ENCODE measurements at places on chromosomes 16 and 17.

DNA sequence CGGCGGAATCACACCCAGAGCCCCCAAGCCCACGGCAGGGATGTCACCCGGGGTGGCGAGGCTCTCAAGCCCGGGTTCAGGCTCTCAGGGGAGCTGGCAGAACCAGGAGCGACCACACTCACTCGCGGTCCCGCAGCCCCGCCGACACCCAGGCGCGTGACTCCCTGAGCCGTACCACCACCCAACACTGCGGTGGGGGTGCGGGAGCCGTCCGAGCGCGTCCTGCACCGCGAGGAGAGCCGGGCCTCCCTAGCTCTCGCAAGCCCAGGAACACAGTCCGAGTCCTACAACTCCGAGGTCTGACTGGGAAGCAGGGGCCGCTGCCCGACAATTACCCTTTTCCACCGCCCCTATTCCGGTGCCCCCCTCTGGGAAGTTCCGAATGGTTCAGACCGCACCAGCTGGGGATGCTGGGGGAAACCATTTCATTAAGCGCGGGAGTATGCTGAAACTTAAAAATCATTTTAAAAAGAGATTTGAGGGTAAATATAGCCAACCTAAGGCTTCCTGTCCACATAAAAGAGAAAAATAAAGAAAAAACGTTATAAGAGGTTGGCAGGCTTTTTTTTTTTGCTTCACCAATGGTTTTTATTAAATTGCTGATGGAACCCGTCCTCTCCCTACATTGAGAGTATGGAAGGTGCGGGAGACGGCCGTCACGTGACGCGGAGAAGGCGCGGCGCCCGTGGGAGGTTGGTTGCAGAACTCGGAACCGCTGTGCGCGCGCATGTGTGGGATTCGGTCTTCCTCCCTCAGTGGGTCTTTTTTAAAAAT lies at the start of gene FLCN:
FLCN (minus strand) TSS at position 143 of the 774 bp plus-strand sequence. CDS start 9,031 bp downstream, outside the sequence.
- peak; percentile 85 for DNase-seq

DNA sequence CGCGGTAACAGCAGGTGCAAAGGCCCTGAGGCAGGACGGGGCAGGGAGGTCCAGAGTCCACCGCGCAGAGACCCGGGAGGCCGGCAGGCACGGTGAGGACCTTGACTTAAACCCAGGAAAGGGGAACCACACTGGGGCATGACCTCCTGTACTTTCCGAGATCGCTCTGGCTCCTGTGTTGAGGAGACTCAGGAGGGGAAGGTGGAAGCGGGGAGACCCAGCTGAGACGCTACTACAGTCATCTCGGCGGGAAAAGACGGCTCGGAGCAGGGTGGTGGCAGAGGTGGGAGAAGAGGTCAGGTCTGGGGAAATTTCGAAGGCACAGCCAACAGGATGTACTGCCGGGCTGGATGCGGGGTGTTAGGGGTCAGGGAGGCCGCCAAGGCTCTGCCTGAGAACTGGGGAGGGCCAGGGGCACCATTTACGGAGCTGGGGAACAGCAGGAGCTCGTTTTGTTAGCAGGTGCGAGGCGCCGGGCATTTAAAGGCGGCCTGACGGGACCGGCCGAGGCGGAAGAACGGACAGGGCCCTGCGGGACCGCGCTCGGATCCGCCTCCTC lies 22.3 kb downstream of the NPTX1 start:
- DNase-seq: no peak

GRCh38 chr16:66513111-66513723 lies 36.7 kb downstream of the TK2 start:
- DNase-seq: no peak

DNA sequence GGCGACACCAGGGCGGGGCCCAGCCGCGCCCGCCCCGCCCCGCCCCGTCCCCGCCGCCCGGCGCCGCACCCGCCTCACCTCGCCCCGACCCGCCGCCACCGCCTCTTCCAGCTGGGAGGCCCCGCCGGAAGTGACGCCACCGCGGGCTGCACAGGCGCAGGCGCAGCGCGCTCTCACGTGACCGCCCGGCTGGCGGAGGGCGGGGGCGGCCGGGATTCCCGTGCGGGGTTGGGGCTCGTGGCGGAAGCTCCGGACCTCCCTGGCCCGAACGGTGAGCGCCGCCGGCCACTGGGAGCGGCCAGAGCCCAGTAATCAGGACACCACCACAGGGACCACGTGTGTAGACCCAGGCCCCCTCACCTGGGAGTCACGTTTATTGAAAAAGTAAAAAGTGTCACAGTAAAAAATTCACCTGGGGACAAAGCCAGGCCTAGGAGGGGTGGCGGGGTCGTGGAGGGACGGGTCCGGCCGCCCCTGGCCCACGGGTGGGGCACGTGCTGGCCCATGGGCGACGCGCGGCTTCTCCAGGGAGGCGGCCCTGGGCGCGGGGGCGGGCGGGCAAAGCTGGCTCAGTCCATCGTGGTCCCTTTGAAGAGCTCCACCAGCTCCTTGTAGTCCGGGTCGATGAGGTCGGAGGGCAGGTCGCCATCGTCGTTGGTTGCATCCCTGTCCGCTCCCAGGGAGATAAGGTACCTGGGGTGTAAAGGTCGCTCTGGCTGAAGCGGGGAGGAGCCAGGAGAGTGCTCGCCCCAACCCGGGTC lies at the start of gene MCRIP1:
MCRIP1 (minus strand) TSS at position 132 of the 761 bp plus-strand sequence. CDS start 8,785 bp downstream, outside the sequence.
- DNase-seq: peak; percentile 93

DNA sequence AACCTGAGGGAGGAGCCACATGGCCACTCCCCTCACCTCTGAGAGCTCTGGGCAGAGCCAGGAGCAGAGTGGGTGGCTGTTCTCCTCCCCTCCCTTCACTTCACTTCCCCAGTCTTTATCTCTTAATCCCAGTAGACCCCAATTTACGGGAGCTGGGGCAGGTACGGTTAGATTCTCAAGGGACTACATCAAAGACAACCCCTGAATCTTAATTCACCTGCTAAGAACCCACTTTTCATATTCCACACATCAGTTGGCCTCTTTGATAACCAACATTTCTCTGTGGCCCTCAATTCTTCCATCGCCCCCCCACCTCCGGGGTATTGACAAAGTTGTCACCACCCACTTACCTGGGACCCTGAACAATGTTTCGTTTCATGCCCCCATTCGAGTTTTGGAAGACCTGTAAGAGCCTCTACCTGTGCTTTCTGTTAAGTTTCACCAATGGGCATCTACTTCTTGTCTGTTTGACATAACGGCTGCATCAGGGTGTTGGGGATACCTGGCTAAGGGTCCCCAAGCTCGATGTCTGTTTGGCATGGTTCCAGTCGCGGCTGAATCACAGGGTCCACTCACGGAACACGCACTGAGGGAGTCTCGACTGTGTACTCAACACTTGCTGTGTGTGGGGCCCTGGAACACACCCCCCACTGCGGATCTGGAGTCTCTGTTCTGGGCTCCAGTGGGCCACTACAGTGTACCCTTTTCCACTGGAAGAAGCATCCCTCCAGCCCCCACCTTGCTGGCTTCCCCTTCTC lies 27.8 kb downstream of the SLC38A8 start:
- DNase-seq: no peak

- DNase-seq: no peak
Measured at GRCh38 chr16:59748531-59748930, 1014.4 kb upstream of the GOT2 start.
